ENCODE measurements at places on chromosomes 16 and 17. TPM values are rescaled to one million over a fixed set of nuclear protein-coding genes. Genes with fewer than 3 reads are reported as not detected.

Gene CFAP97D1
- not detected for total RNA-seq

Gene TOP3A
- 51.9 TPM for total RNA-seq

GRCh38 chr16:88062341-88063210 is 111.3 kb downstream of the BANP start:
- DNase-seq = no peak

DNA sequence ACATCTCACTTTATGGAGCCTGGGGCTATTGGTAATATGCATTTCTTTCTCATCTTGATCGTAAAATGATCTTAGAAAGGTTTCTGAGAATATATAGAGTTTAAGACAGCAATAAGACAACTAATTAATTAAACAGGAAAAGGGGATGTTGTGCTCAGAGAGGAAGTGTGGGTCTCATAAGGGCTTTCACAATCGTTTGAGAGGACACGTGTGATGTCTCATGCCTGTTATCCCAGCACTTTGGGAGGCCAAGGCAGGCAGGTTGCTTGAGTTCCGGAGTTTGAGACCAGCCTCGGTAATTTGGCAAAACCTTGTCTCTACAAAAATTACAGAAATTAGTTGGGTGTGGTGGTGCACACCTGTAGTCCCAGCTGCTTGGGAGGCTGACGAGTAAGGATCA is 295.6 kb downstream of the WWOX start:
- DNase-seq = no peak

Gene BMERB1
- 0.44 TPM for total RNA-seq

Gene MEIOC
- not detected for total RNA-seq

GRCh38 chr16:13390093-13390985 is 488.9 kb downstream of the SHISA9 start:
- peak; percentile 88 for DNase-seq

- no peak for DNase-seq
These were observed 32.0 kb upstream of the SNN start for GRCh38 chr16:11636172-11636721.

Gene TNFRSF17
- 92.4 TPM for total RNA-seq

GRCh38 chr16:53058441-53058840 is 3.6 kb downstream of the CHD9 start:
- no peak for DNase-seq

DNA sequence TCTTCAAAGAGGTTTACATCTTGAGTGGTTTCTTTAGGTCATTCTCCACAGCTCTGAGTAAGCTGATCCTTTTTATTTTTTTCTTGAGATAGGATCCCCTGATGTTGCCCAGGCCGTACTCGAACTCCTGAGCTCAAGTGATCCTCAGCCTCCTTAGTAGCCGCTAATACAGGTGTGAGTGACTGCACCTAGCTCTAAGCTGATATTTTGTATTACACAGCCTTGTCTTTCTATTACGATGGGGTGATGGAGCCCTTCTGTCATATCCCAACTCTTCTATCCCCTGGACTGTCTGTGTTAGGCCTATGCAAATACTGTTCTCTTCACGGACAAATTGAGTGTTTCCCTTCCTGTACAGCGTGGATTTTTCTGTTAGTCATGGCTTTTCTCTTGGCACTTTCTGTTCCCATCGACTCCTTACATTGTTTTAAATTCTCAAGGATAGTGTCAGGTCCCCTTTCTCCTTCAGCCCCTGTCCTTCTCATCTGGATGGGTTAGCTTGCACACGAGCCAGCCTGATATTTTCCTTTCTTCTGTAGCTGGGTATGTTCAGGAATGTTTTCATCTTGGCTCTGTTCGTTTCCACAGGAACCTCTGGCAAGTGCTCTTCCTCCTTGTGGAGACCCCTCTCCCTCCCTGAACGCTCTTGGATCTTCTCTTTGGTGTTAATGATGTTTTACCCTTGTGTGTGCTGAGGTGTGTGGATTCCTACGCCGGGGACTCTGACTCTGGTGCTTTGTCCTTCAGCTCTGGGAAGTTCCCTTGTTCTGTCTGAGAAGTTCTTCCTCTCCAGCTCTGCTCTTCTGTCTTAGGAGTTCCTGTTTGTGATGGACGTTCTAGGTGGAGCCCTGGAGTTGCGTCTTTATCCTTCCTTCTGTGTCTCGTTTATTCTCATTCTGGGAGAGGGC is 2.3 kb downstream of the BANP start:
- DNase-seq = no peak

Gene NDRG4
- total RNA-seq = 1.9 TPM

GRCh38 chr17:35314415-35315216 is 58.8 kb downstream of the SLFN11 start:
- DNase-seq = no peak

DNA sequence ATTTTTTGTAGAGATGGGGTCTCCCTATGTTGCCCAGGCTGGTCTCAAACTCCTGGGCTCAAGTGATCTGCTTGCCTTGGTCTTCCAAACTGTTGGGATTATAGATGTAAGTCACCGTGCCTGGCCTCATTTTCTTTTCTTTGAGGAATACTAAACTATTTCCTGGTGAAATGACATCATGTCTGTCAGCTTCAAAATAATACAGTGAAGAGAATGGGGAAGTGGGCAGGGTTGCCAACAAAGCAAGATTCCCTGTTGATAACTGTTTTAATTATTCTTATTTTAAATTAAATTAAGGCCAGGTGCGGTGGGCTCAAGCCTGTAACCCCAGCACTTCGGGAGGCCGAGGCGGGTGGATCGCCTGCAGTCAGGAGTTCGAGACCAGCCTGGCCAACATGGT is 21.1 kb downstream of the PIPOX start:
- DNase-seq = no peak

Gene ABCA8
- total RNA-seq = 0.15 TPM

DNA sequence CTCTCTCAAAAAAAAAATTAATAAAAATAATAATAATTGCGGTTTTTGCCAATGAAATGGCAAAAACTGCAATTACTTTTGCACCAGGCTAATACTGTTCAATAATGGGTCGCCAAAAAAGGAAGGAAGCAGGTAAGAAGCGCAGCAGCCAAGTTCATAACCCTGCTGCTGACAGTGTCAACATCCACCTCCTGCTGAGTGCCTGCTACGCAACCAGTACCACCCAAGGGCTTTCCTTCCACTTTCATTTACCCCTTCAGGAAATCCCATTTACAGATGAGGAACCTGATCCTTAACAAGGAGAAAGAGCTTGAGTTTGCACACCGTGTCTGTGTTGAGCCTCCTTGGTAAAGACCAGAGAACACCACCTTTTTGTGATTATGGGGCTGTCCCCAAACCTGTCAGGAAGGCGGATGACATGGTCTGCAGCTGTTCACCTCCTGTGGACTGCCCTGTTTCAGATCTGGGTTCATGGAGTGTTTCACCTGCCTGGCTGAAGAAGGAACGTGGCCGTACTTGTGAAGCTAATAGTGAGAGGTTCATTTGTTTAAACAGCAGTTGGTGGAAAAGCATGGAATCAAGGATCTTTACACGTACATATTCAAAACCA is 378.0 kb downstream of the SLC39A11 start:
- no peak for DNase-seq

GRCh38 chr16:88403794-88404581 is 21.2 kb downstream of the ZNF469 start:
- no peak for DNase-seq

- DNase-seq = no peak
These were observed 293.6 kb upstream of the CDH11 start for GRCh38 chr16:65415460-65415859.

DNA sequence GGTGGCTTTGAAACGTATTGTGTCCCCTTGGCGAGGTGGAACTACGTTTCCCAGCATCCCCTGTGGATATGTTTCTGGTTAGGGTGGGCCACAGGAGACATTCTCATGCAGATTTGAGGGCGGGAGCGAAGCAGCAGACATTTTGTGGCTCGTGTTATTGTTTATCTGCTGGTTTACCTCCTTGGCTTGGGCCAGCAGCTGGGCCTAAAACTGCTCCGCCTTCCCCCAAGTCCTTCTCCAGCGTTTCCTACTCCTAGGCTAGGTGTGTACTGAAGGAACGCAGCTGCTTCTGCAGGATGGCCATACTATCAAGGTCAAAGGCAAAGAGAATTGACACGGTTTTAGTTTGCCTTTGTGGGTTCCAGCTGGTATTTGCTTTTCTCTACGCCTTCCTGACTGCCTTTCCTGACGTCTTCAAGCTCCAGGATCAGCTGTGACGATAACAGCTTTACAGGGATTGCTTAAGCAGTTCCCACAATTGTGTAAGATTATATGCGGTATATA is 17.2 kb upstream of the WSB1 start:
- no peak for DNase-seq

DNA sequence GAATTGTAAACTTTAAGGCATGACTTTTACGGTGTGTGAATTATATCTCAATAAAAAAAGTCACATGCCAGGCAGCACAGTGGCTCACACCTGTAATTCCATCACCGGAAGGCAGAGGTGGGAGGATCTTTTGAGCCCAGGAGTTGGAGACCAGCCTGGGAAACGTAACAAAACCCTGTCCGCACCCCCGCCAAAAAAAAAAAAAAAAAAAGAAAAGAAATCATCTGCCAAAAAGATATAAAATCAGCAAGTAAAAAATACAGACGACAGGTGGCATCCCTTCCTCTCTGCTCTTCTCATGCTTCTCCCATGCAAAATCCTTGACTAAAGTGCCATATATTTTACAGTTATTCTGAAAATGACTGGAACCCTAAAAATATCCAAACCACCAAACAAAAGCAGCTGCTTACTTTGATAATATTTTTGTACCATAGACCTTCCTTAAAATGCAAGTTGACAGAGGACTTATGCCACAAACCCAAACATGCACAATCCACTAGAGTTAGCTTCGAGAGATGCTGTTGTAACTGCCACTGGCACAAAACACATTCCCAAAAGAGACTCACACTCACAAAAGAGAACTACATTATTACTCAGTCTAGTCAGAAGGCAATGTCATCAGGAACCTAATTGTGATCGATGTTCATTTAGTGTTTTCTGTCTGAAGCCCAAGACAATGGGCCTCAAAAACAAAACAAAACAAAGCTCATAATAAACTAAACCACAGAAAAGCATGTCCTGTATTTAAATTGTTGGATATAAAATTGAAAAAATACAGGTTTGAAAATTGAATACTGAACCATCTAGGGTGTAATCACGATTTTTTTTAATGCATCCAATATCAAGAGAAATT is 2.4 kb downstream of the CRLF3 start:
- DNase-seq = no peak

DNA sequence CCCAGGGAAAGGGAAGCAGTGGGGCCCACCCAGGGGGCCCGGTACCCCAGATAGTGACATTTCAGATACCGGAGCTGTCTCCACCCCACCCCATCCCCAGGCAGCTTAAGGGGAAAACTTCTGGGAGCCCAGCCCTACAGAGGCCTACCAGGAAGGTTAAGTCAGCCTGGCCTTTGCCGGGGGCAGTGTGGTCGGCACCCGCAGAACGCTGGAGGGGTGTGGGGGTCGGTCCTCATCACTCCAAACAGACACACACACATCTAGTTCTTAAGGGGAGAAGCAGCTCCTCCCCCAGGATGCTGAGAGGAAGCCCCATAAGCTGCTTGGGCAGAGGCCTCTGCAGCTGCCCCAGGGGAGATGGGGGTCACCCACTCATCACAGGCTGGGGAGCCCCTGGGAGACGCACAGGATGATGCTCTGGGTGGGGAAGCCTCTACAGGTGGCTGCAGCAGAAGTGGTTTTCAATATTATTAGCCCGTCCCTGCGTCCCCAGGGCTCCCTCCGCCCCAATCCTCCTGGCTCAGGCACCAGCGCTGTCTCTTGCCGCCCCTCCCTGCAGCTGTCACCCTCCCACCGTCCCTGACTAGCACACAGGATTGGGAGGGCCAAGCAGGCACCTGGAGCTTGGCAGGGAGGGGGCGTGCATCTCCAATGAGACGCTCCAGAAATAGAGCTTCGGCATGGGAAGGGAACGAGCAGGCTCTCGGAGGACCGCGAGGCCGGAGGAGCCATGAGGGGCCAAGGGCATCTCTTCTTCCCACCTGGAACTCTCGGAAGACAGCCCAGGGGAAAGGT is 1.4 kb upstream of the ABR start:
- DNase-seq = no peak

DNA sequence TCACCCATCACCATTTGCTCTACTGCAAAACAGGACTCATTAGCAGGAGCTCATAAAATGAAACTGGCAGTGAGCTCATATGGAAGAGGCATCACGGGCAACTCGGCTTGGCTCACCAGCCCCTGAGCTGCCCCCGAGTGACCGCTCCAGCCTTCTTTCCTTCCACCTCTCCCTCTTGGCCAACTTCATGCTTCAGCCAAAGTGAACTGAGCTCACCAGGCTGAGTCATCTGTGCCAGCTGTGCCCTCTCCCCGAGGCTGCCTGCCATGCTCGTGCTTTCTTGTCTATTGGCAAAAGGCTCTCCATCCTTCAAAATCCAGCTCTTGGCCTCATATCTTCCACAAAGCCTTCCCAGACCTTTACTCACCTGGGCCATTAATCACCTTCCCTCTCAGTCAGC is 391.4 kb downstream of the WWOX start:
- DNase-seq = no peak

DNA sequence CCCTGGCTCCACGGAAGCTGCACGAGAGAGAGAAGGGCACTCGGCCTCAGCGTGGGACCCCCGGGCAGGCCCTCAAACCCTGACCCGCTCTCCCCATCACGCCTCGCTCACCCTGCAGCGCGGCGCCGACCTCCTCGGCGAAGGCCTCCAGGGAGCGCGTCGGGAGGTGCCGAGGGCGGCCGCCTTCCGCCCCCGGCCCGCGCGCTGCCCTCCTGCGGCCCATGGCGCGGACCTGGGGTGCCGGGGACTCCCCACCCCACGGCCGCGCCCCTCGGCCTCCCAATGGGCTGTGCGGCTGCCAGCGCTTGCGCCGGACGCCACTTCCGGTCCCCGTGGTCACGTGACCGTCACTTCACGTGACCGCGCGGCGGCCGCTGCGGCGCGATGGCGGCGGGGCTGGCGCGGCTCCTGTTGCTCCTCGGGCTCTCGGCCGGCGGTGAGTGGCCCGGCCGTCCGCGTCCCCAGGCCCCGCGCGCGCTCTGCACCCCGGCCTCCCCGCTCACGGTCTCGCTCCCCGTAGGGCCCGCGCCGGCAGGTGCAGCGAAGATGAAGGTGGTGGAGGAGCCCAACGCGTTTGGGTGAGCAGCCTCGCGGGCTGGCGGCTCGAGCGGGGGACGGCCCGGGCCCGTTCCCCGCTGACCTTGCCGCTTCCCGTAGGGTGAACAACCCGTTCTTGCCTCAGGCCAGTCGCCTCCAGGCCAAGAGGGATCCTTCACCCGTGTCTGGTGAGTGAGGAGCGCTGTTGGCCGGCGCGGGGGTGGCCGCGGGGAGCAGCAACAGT is at the start of the genes GNPTG and TSR3:
Gene GNPTG (plus strand): TSS at position 350 of the 781 bp plus-strand sequence. CDS start 35 bp downstream, at position 385.
Gene TSR3 (minus strand): TSS at position 297 of the 781 bp plus-strand sequence. CDS start 74 bp downstream, at position 223.
- DNase-seq = peak; percentile 64

DNA sequence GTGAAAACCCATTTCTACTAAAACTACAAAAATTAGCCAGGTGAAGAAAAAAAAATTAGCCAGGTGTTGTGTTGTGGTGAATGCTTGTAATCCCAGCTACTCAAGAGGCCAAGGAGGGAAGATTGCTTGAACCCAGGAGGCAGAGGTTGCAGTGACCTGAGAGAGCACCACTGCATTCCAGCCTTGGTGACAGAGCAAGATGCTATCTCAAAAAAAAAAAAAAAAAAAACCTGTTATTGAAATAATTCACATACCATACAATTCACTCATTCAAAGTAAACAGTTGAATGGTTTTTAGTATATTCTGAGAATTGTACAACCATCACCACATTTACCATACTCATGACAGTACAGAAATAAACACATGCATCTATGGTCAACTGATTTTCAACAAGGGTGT is 31.0 kb downstream of the ZNRF1 start:
- DNase-seq = no peak

GRCh38 chr16:58556678-58557077 is 41.4 kb downstream of the SETD6 start:
- DNase-seq = no peak

All from GM12878 (cell line).